ENCODE measurements at places on chromosomes 13 and 19.

- DNase-seq = no peak
Observed at GRCh38 chr19:49749055-49749716, 13.9 kb downstream of the TSKS start.

GRCh38 chr13:52366291-52366690, 39.7 kb downstream of the THSD1 start:
- DNase-seq = no peak

DNA sequence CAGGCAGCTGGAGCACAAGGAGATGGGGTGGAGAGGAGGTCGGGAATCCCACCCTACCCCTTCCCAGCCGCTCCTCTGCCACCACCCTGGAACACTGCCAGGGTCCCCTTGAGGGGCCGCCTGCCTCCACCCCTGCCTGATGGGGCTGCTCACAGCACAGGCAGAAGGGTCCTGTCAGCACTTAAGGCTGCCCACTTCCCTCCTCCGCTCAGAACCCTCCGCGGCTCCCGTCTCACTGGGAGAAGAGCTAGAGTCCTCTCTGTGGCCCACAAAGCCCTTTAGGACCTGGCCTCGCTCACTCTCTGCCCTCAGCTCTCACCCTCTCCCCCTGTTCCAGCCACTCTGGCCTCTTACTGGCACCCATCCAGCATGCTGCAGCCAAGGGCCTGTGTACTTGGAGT, 3.4 kb upstream of the POLD1 start:
- no peak for DNase-seq

GRCh38 chr19:35105411-35106290, 10.0 kb upstream of the FXYD3 start:
- no peak for DNase-seq

DNA sequence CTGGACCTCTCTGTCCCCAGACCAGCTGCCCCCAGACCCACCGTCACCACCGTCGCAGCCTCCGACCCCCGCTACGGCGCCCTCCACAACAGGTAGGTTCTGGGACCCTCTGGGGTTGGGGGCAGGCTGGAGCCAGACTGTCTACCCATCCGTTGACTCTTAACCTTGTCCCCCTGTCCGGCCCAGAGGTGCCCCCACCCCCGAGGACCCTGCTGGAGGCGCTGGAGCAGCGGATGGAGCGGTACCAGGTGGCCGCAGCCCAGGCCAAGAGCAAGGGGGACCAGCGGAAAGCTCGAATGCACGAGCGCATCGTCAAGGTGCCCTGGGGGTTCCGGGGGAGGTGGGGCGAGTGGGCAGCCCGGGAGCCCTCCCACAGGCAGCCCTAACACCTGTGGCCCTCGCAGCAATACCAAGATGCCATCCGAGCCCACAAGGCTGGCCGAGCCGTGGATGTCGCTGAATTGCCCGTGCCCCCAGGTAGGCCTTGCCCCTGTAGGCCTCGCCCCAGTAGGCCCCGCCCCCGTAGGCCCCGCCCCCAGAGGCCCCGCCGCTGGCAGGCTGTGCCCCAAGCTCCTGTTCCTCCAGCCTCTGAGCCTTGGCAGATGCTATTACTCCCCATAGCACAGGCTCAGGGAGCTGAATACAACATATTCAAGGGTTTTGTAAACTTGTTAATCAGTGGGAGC, 12.9 kb downstream of the CC2D1A start:
- no peak for DNase-seq

DNA sequence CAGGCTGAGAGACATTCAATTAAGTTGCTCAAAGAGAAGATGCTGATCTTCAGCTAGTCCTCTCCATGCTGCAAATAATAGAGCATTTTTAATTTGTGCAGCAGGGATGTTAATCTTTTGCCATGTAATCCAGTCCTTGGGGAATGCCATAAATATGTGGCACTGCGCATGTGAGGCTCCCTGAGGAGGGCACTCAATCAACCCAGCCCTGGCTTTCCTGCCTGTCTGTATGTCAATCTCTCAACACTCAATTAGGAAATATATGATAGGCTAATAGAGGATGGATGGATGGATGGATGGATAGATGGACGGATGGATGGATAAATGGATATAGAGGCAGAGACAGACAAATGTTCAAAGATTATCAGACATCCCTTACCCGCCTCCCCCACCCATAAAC, 31.6 kb upstream of the POP4 start:
- no peak for DNase-seq

DNA sequence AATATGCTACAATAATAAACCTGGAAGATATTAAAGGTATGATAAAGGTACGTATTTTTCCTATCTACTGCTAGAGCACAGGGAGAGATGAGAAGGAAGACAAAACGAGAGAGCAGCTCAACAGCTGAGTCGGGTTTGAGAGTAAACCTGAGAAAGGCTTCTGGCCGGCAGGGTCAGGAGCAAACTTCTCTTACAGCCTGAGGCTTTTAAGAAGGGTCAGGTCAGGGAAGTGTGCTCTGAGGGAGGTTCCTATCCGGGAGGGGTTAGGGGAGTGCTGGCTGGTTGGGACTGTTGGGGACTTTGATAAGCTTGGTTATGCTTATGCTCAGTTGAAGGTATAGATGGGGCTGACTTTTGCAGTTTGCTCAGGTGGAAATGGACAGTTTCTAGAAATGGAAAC, 77.7 kb upstream of the PRR20A start:
- no peak for DNase-seq

DNA sequence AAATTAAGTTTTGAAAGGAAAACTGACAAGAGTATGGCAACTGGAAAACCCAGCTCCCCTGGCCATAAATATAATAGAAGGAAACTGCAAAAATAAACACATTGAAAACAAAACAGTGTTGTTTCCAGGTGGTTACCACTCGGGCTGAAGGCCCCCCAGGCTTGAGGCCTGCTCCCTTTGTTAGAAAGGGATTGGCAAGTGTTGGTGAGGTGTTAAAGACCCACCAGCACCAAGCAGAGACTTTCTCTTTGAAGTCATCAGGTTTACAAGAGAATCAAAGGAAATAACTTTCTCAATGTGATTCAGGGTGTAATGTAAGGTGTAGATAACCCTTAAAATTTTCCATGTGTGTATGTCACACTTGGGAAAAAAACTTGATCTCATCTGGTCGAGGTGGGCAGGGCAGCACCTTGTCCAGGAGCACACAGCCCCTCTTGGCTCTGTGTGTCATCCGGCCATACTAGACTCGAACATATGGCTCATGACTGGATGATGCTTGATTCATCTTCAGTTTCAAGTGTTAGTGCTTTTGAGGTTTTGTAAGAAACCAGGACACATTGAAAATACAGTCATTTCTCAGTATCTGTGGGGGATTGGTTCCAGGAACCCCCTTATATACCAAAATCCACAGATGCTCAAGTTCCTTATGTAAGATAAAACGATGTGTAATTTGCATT, 7.8 kb downstream of the ACTN4 start:
- peak; percentile 44 for DNase-seq

GRCh38 chr13:90154311-90154960, 1193.1 kb upstream of the MIR17HG start:
- no peak for DNase-seq

DNA sequence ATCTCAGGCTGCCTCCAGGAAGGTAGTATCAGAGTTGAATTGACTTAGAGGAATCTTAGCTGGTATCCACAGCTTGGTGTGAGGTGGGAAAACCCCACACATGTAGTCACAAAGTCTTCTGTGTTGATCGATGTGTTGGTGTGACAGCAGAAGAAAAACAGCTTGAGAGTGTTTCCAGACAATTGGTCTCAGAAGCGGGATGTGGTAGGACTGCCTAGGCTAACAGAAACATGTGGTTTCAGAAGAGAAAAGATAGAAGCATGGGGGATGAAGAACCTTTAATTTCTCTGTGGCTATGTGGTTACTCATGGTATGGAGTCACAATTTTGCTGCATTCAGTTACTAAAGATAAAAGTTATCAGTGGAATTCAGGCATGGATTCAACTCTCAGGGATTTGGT, 134.7 kb upstream of the SLITRK5 start:
- peak; percentile 8 for DNase-seq

GRCh38 chr13:69935043-69935442, 172.6 kb upstream of the ATXN8OS start:
- no peak for DNase-seq
